Karpas-422 (cell line): ENCODE measurements at places on chromosomes 2 and 18.
A peak's percentile ranks its signal among the peaks of the same experiment; 100 is the strongest.

- DNase-seq: no peak
Measured at GRCh38 chr2:63555931-63556330, 32.3 kb downstream of the WDPCP start.

DNA sequence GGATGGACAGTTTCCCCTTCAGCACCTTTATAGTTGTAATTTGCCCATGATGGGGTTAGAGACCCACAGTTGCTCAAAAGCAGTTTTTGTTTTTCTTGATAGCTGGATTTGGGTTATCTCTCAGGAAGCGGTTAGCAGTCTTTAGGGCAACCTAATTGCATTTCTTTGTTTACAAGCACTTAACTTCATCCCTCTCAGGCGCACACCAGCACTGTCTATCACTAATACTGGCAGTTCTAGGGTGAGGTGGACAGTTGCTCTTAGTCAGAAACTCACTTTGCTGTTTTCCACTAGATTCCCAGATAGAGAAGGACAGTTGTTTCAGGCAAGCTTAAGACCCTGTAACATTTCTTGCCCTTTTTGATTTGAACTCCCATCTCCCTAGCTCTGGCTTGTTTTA is 146.0 kb downstream of the AGAP1 start:
- no peak for DNase-seq

GRCh38 chr2:32711219-32711618 is 83.4 kb downstream of the TTC27 start:
- peak; percentile 90 for DNase-seq

DNA sequence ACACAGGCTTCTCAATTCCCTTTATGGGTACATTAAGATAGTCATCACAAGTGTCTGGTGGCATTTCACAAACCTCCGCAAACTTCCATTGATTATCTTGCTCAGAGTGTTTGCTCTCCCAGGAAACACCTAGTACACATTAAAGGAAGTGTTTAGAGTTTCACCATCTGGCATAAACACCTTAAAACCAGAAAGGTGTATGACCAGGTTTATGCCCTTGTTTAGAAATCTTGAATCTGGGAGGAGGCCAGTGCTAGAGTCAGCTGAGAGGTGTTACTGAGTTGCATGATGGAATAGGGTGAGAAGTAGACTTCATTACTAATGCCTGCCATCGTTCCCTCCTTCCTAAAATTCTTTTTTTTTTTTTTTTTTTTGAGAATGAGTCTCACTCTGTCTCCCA is 78.9 kb upstream of the FAM237A start:
- DNase-seq: no peak

DNA sequence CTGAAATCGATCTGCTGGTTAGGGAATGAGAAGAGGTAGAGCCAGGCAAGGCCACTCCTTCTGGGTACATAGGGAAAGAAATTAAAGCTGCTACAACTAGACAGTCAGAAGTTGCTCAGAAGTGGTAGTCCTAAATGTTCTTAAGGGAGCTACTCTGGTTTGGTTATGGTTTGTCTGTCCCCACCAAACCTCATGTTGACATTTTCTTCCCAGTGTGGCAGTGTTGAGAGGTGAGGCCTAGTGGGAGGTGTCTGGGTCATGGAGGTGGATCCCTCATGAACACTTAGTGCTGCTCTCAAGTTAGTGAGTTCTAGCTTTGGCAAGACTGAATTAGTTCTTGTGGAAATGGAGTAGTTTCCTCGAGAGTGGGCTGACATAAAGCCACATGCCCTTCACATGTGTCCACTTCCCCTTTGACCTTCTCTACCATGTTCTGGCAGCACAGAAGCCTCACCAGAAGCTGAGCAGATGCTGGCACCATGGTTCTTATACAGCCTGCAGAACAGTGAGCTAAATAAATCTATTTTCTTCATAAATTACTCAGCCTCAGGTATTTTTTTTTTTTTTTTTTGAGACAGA is 14.7 kb downstream of the RNF103 start:
- no peak for DNase-seq

DNA sequence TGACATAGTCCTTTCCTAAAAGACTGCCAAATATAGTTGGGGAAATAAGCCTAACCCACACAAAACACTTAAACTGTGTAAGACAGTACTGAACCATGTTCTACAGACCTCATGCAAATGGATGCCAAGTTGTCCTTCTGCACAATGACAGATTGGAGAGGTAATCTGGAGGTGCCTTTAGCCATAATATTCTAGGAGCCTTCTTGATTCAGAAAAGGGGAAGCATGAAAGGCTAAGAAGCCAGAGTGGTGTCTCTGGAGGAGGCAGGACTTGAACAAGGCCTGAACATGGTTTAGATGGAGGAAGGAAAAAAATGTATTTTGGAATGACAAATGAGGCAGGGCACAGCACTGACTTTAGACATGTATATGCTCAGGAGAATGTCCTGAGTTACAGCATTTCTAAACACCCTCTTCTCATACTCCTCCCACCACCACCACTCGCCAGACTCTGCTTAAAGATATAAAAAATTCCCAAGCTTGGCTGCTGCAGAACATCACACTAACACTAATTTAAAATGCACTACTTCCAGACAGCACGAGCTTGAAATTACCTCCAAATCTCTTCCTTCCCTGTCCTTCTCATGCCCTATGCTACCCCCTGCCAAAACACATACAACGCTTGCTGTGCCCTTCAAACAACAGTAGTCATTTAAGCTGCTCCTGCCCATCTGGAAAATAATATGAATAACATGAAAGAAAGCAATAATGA is 110.4 kb downstream of the ANKRD44 start:
- peak; percentile 63 for DNase-seq

DNA sequence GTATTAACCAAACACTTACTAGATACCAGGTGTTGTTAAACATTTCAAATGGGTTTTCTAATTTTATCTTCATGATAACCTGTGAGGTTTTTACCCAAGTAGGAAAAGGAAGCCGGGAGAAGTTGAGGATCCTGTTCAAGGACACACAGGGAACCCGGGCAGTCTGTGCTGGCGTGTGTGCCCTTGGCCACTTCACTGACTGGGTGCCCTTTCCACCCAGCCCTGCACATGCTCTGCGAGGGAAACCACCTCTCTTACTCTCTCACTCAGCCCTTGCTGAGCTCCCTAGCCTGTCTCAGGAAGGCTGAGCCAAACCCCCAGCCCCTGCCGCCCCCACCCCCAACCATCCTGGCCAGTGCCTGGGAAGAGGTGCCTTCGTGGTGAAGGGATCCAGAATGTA is 51.8 kb downstream of the TEX44 start:
- no peak for DNase-seq

GRCh38 chr2:33204945-33205344 is 258.2 kb downstream of the LTBP1 start:
- no peak for DNase-seq

- DNase-seq: no peak
Measured at GRCh38 chr2:156590085-156590739, 154.0 kb downstream of the GPD2 start.

DNA sequence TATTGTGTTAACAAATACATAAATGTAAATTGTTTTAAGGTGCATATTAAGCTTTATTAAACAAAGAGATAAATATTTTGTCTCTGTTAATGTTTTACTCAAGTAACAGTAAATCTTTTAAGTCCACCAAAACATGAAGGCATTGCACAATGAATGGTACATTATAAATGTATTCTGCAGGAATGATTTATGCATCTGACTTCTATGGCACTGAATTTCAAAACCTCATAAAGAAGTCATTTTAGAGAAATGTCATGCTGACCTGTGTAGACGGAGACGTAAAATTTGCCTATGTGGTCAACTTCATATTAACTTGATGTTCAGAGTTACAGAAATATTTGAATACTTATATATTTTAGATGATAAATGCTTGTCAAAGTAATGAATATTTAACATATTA is 194.7 kb downstream of the BABAM2 start:
- DNase-seq: no peak

DNA sequence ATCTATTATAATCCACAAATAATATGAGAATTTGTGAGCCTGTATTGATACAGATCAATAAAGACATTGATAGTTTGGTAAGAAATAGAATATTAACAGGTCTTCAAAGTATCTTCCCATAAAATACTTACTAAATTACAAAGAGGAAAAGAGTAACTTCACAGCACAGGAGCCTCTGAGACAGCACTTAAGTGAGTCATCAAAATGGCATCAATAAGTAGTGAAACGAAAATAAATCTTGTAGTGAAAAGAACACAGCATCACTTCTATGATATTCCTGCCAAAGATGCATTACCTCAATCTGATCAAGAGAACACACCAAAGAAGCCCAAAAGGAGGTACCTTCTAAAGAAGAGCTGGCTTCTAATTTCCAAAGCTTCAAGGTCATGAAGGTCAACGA is 116.4 kb downstream of the CBLN2 start:
- DNase-seq: no peak

DNA sequence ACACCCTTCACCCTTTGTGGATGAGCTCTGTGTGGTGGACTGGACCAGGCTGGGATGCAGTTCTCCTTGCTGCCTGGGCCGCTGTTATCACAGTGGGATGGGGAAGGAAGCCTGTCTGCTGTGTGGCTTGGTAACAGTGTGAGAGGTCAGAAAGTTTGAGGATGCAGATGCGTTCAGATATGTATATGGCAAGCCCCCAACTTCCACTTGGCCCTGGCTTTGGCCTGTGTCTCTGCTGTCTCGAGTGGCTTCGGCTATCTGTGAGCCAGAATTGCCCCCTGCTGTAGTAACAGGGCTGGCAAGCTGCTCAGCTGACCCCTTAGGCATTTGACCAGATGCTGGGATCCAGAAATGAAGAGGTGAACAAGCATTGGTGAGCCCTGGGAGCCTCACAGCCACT is 106.8 kb downstream of the WDSUB1 start:
- no peak for DNase-seq

- peak; percentile 72 for DNase-seq
Measured at GRCh38 chr2:201208563-201209252, 25.8 kb downstream of the CASP10 start.

DNA sequence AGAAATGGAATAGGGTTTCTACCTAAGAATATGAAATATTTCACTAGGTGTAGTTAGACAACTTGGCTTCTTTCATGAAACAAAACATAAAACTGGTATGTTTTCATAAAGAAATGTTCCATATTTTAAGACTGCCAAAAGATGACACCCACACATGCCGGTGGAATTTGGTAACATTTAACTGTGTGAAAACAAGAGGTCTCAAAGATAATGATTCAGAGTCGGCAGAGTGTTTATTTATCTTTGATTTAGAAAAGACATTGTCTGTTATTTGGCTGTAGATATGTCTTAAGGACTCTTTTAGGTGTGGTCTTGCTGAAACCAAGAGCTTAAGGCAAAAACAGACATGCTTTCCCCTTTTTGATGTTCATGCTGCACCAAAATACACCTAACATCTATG is 63.5 kb upstream of the FN1 start:
- DNase-seq: no peak

GRCh38 chr18:62957885-62958472 is 242.6 kb downstream of the PHLPP1 start:
- peak; percentile 75 for DNase-seq

DNA sequence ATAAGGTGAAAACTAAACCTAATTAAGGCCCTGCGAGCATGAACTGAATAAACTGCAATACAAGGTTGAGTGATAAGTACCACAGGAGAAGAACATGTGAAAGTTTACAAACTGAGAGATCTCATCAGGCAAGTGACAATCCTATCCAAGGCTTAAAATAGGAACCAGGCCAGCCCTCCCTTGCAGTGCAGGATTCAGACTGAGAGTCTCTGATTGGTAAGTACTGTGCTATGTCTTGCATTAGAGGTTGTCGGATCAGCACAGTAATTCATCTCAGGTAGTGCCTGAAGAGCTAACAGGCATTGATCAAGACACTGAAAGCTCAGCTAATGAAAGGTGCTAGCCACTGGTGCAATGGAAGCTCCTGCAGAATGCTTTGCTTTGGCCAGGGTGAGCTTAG is 801.7 kb upstream of the ID2 start:
- no peak for DNase-seq
